ENCODE measurements at places on chromosomes 5 and 9. TPM values are rescaled to one million over a fixed set of nuclear protein-coding genes. Genes with fewer than 3 reads are reported as not detected.
A peak's percentile ranks its signal among the peaks of the same experiment; 100 is the strongest.

Gene AGXT2
- not detected for total RNA-seq

Gene LCN1
- not detected for total RNA-seq

Gene IL5
- total RNA-seq = not detected

Gene TICAM2
- not detected for total RNA-seq

DNA sequence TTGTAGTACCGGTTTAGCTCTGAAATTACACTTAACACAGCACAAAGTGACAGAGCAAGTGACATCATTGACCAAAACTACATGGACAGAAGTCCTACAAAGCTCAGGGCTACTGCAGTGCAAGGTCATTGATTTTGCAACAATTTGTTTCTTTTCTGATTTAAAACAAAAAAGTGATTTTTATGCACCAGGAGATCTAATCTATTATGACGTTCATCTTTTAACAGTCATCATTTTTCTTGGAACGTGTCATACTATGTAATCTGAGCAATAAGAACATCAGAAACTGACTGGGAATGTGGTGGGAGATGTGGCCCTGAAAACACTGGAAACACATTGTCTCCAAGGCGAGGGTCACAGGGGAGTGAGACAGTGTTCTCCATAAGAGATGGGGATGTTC, 17.4 kb upstream of the ZFAND5 start:
- no peaks in the 10 kb centered on the region for H3K36me3 ChIP-seq
- no peak overlapping the region for H3K4me3 ChIP-seq
- no peak overlapping the region for H3K27ac ChIP-seq
- H3K27me3 ChIP-seq = no peaks in the 10 kb centered on the region
- no peaks in the 10 kb centered on the region for H3K4me1 ChIP-seq

DNA sequence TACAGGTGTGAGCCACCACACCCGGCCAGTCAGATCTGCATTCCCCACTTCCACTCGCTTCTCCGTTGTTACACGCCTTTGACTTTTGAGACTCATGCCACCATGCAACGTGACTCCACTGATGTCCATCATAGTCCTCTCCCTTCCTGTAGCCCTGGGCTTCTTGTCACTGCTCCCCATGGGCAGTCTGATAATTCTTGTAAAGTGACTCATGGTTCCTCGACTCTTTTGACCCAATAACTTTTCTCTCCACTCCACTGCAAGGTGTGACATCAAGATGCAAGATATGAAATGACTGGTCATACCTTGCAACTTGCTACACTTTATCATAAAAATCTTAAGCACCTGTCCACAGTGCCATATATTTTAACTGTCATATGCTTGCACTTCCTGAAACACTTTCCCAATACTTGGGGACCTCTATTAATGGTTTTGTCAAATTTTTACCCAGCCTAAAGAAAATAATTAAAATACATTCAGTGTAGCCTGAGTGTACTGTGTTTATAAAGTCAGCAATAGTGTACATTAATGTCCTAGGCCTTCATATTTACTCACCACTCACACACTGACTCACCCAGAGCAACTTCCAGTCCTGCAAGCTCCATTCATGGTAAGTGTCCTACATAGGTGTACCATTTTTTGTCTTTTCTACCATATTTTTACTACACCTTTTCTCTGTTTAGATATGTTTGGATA, 18.6 kb upstream of the ANKRD18A start:
- no peaks in the 10 kb centered on the region for H3K36me3 ChIP-seq
- H3K27ac ChIP-seq = no peak overlapping the region
- H3K4me1 ChIP-seq = no peaks in the 10 kb centered on the region

- peaks cover 31% of the 10 kb centered on the region for H3K36me3 ChIP-seq
- H3K4me3 ChIP-seq = no peak overlapping the region
- peaks cover 24% of the 10 kb centered on the region for H3K4me1 ChIP-seq
- no peak overlapping the region for H3K27ac ChIP-seq
Measured at GRCh38 chr5:74686962-74687751, 2.1 kb downstream of the HEXB start.

- H3K27me3 ChIP-seq = peaks cover 5% of the 10 kb centered on the region
- H3K4me3 ChIP-seq = no peak overlapping the region
- H3K27ac ChIP-seq = peak overlapping the region; percentile 34
- peaks cover 41% of the 10 kb centered on the region for H3K4me1 ChIP-seq
- peak; percentile 73 for DNase-seq
Measured at GRCh38 chr5:172744123-172745104, 26.6 kb downstream of the DUSP1 start.

DNA sequence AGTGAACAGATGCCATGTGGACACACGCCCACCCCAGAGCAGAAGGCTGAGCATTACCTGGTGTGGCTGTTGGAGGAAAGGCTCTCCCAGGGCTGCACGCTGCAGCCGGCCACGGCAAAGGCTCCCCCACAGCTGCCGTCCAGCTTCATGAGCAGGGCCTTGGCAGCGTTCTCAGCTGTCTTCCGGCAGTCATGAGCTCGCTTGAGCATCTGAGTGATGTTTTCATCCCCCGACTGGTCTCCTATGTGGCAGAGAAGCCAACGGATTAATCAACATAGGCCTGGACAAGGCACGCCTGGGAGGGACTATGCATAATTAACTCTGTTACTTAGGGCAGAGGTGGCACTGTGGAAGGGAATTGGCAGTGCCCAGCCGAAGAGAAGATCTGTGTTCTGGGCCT, 87.3 kb downstream of the DCP2 start:
- no peaks in the 10 kb centered on the region for H3K27me3 ChIP-seq
- no peak for DNase-seq
- H3K36me3 ChIP-seq = peaks cover 7% of the 10 kb centered on the region
- no peaks in the 10 kb centered on the region for H3K4me1 ChIP-seq
- no peak overlapping the region for H3K27ac ChIP-seq

DNA sequence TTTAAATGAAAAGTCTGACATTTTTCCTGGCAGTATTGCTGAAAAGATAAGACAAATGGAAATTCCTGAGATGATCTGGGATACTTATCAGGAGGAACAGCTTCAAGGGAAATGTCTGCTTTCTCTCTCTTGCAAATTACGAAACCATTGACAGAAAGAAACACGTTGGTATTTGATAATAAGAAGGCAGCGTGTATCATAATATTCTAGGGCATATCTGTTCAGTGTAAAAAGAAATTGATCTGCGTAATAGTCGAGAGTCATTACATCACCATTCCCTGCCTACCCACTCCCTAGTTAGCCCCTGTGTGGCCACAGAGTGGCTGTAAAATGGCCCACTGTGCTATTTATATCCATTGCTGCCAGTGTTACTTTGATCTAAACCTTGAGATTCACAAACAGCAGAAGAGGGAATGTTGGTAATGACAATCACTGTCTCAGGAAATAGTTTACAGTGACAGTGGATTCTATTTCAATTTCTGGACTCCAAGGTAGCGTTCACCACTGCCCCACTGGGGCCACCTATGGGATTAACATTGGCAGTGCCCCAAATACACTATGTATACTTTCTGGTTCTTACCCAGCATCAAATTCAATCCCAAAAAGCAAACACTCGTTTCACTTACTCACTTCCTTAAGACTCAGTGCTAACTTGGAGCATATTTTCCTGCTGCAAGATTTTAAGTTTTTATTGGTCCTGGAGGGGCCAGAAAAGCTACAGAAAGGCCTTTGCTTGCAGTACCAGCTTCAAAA, 133.4 kb upstream of the GAS1 start:
- H3K27ac ChIP-seq = peak overlapping the region; percentile 47

DNA sequence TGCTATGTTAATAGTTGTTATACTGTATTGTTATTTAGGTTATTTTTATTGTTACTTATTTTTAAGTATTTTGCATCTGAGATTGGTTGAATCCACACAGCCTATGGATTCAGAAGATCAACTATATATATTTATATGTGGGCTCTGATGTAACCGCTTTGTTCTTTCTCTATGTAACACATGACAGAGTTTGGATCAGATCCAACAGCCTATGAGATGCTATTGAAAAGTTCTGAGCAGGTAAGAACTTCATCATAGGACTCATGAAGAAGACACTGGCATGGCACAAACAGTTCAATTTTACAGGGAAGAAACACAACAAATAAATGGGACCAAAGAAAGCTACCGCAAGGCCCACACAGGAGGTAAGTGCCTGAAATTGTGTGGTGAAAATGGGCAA, 93.4 kb downstream of the GNAQ start:
- H3K27me3 ChIP-seq = no peaks in the 10 kb centered on the region
- no peaks in the 10 kb centered on the region for H3K36me3 ChIP-seq
- H3K27ac ChIP-seq = no peak overlapping the region
- H3K4me3 ChIP-seq = no peak overlapping the region
- H3K4me1 ChIP-seq = peaks cover 60% of the 10 kb centered on the region

DNA sequence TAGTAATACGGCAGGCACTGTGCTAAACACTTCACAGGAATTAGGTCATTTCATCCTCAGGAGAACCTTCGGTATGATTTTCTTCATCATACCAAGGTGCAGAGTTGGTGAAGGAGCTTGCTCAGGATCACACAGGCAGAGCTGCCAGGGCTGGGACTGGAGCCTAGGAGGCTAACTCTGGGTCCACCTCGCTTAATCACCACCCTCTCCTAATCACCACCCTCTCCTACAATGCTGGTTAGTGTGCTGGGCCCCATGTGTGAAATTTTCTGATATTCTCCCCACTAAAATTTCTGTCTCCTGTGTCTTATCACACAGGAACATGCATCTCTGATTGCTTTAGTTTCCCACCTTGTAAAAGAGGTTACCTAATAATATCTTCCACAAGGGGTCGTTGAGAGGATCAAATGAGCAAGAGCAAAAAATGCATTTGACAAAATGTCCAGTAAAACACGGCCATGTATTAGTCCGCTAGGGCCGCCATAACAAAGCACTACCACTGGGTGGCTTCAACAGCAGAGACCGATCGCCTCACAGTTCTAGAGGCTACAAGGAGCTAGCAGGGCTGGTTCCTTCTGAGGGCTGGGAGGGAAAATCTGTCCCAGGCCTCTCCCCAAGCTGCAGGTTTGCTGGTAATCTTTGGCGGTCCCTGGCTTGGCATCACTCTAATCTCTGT, 128.2 kb upstream of the NFIB start:
- H3K4me1 ChIP-seq = no peaks in the 10 kb centered on the region
- H3K27me3 ChIP-seq = peaks cover 3% of the 10 kb centered on the region
- no peak for DNase-seq
- H3K4me3 ChIP-seq = no peak overlapping the region

Data from stomach (tissue), 19 donors.